ENCODE measurements at places on chromosomes 7 and 10.

- DNase-seq: no peak
Measured at GRCh38 chr7:142540371-142540770, 208.9 kb upstream of the PRSS1 start.

GRCh38 chr10:1733720-1734119 is 3.6 kb downstream of the ADARB2 start:
- DNase-seq: no peak

- DNase-seq: no peak
Measured at GRCh38 chr10:128567551-128567950, 441.3 kb upstream of the MKI67 start.

GRCh38 chr10:48516911-48517310 is 88.0 kb downstream of the ARHGAP22 start:
- no peak for DNase-seq

DNA sequence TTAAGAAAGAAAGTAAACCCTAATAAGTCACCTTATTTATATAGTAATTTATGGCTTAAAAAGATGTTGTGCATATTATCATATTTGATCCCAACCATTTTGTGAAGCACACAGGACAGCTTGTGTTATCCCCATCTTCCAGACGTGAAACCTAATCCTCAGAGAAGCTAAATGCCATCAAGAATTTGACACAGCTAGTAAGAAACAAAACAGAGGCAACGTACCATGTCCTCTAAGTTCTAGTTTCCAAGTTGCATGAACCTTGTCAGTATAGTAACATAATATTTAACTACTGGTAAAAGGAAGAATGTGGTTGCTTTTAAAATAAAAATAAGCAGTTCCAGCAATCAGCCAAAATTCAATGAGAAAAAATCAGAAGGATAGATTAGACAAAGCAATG is 41.5 kb downstream of the PTN start:
- no peak for DNase-seq
